ENCODE measurements at places on chromosomes 12 and 14.

- no peak for DNase-seq
Measured at GRCh38 chr12:52552055-52552454, 890 bp downstream of the KRT71 start.

- no peak for DNase-seq
Measured at GRCh38 chr14:51335961-51336723, 96.1 kb downstream of the TMX1 start.

- DNase-seq: no peak
Measured at GRCh38 chr12:38711054-38711453, 194.3 kb downstream of the CPNE8 start.

- DNase-seq: no peak
Measured at GRCh38 chr12:76029982-76030340, 1.6 kb downstream of the PHLDA1 start.

GRCh38 chr14:101217616-101218371, 314.3 kb upstream of the RTL1 start:
- no peak for DNase-seq

GRCh38 chr14:64944041-64944440, 1.5 kb upstream of the GPX2 start:
- DNase-seq: no peak

GRCh38 chr12:27025116-27025515, 2.8 kb downstream of the MED21 start:
- no peak for DNase-seq

- DNase-seq: no peak
Measured at GRCh38 chr14:94244182-94244581, 48.9 kb downstream of the SERPINA10 start.

GRCh38 chr12:98355322-98355721, 160.1 kb upstream of the TMPO start:
- no peak for DNase-seq

- DNase-seq: no peak
Measured at GRCh38 chr12:15163030-15163976, 57.9 kb downstream of the RERG start.

DNA sequence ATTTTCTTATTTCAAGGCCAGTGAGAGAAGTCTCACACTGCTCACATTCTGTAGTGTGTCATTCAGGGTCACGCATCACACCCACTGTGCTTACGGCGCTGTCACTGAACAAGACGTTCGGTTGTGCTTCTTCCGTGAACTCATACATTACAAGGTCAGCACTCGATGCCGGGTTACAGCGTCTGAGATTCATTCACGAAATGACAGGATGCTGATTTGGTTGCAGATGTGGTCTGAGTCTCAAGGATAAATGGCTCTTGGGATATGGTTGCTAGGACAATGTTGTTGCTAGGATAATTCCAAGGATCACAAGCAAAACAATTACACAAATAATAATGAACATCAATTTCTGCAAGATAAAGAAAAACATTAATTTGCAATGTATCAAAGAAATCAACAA, 47.4 kb downstream of the STX2 start:
- no peak for DNase-seq

GRCh38 chr12:111163422-111163821, 205.5 kb downstream of the PHETA1 start:
- no peak for DNase-seq

GRCh38 chr12:115571027-115571426, 706.5 kb downstream of the MED13L start:
- no peak for DNase-seq

GRCh38 chr14:88554457-88555286, at the start of gene PTPN21:
Gene PTPN21, minus strand, starts transcription at chr14:88555007. Its CDS starts 4,590 bp downstream, at chr14:88550417.
- DNase-seq: no peak

- no peak for DNase-seq
Measured at GRCh38 chr14:84922370-84922769, 607.6 kb upstream of the FLRT2 start.

DNA sequence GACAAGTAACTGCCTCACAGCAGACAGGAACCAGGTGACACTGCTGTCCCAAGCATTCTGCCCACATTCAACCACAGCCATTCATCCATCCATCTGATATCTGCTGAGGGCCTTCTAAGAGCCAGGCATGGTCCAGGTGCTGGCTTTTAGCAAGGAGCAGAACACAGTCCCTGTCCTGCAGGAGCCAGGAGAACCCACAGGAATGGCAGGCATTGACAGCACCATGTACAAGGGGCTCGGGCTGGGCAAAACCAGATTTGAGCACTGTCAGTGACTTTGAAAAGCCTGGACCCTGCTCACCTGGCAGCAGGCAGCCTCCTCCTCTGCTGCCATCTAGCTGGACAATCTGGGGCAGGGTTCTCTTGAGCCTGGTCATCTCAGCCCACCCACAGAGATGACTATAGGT, 137.0 kb downstream of the ZFP36L1 start:
- DNase-seq: no peak

DNA sequence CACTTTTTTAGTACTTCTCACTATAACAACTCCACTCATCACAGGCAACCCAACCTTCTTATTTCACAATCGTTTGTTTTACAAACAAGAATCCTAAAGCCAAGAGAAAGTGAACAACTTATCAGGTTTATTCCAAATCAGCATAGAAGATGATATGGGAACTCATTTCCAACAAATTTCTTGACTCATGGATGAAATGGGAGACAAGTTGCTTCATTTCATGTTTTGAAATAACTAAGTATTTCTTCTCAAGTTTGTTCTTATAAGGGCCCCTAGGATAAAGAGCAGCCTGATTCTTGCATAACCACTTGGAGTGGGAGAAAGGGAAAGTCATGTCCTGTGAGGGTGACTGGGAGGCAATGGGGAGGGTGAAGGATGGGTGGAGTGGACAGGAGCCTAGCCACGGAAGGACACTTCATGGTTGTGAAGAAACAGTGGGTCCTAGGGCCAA, 168.3 kb downstream of the DUSP6 start:
- DNase-seq: no peak

DNA sequence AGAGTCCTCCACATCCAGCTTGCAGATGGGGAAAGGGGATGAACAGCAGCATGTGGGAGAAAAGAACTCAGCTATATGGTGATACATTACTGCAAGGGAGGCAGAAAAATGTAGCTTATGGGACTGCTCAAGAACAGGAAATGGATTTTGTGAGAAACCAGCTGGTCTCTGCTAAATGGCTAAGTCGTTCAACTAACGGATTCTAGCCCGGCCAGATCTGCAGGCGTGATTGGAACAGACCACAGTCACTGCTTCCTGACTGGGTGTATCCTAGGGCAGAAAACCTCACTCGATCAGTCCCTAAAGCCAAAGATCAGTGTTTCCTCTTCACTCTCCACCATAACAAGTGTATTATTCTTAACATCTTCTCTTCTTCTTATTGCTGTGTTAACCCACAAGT, 8.1 kb upstream of the PTGDR start:
- no peak for DNase-seq

- no peak for DNase-seq
Measured at GRCh38 chr12:103852498-103852997, 11.5 kb upstream of the NT5DC3 start.

DNA sequence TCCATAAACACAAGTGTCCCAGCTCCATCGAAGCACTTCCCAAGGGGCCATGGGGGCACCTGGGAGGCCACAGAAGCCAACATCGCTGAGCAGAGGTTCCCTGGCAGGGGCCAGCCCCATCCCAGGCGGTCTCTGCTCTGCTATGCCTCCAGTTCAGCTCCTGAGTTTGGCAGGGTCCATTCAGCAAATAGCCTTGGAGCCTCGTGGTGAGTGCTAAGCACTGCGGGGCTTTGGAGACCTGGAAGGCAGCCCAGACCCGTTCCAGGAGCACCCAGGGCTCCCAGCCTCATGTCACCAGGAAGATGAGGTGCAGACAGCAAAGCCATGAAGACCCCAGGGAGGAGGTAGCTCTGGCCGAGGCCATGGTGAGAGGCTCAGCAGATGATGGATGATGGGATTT, 109.5 kb downstream of the LGMN start:
- DNase-seq: no peak

- DNase-seq: no peak
Measured at GRCh38 chr14:32986791-32987540, 48.3 kb downstream of the NPAS3 start.

DNA sequence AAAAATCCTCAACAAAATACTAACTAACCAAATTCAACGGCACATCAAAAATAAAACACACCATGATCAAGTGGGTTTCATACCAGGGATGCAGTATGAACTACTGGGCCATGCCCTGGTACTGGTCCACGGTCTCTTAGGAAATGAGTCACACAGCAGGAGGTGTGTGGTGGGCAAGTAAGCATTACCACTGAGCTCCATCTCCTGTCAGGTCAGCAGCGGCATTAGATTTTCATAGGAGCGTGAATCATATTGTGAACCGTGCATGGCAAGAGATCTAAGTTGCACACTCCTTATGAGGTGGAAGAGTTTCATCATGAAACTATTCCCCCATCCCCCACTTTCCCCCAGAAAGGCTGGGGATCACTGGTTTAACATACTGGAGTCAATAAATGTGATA, 6.7 kb upstream of the LGR5 start:
- no peak for DNase-seq

DNA sequence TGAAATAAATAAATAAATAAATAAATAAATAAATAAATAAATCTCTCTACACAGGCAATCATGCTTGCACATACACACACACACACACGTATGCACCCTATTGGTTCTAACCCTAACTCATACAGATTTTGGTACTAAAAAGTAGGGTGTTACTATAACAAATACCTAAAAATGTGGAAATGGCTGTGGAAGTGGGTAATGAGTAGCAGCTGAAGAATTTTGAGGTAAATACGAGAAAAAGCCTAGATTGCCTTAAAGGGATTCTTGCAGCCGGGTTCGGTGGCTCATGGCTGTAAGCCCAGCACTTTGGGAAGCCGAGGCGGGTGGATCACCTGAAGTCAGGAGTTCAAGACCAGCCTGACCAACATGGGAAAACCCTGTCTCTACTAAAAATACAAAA, 15.7 kb upstream of the SLC2A3 start:
- DNase-seq: no peak

All from stimulated activated CD8-positive, alpha-beta memory T cell treated with anti-CD3 and anti-CD28 coated beads, Interleukin-7, amount 100 ng/mL, for 1 hour (primary cell).